ENCODE measurements at places on chromosomes 7 and 10.

DNA sequence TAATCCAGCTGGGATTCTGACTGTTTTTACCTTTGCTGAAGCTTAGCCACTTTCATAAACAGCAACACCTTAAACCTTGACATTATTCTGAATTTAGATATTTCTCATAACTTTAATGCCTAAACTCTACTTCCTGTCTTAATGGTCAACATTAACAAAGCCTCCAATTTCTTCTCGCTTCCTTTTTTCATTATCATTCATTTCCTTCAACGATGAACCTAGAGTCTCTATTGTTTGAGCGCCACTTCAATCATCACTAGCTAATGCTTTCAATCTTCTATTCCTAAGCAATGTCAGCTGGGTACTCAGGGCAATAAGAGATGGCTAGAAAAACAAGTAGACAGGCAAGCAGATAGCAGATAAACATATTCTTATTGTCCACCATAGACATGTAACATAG lies 96.6 kb upstream of the TMEM196 start:
- DNase-seq: no peak

- no peak for DNase-seq
Observed at GRCh38 chr7:102389810-102390209, 6.4 kb upstream of the PRKRIP1 start.

DNA sequence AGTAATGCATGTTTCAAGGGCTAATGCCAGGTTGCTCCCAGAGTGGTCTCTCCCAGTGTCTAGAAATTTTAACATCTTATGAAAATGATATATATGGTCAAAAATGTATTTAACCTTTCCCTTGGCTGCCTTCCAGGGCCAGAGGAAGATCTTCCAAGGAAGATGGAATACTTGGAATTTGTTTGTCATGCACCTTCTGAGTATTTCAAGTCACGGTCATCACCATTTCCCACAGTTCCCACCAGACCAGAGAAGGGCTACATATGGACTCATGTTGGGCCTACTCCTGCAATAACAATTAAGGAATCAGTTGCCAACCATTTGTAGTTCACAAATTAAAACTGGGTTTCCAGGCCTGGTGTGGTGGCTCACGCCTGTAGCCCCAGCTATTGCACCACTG lies 9.0 kb downstream of the GATAD1 start:
- peak; percentile 25 for DNase-seq

DNA sequence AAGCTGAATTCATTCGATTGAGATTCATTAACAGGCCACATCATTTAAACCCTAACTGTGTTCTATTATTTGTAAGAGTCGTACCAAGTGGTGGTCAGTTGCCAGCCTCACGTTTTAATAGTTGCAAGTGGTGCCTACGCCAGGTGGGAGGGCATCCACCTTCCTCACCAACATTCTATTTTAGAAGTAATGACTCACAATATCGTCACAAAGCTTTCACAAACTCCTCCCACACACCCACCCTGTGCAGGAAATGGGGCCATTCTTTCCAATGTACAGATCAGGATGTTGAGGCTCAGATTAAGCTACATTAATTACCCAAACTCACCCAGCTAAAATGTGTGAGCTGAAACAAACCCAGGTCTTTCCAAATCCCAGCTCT lies 77.3 kb upstream of the SAMD8 start:
- no peak for DNase-seq

DNA sequence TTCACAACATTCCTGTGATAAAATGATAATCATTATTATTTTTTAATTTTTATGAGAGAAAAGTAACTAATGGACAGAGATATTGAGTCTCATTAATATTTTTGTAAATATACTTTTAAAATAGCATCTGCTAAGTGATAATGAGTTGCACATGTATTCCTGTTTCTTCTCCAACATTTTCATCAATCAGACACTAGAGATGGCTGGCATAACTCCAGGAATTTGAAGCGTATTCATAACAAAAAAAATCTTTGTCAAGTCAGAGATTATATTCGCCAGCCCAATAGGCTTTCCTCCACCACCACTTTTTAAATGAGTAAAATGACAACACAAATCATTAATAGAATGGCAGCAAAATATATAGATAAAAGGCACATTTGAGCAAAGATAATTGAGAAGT lies 524.0 kb upstream of the KCND2 start:
- no peak for DNase-seq

- DNase-seq: no peak
Observed at GRCh38 chr7:154217688-154218340, 165.6 kb downstream of the DPP6 start.

DNA sequence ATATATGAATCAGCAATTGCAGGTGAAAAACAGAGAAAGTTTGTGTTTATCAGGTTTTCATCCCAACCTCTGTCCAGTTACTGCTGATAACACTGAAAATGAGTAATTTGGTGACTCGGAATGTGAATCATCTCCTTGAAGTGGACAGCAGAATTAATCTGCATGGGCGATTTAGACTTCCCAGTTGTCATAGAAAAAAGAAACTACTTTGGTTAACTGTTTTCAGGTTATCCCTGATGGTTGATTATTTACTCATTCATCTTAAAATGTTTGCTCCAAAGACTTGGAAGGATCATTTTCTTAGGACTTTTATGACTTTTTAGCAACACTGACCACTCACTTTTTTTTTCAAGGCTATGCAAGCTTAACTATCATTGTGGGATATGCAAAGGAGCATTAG lies 504.1 kb upstream of the ANKRD30A start:
- DNase-seq: no peak

GRCh38 chr10:110141871-110142635 lies 65.4 kb upstream of the MXI1 start:
- no peak for DNase-seq

DNA sequence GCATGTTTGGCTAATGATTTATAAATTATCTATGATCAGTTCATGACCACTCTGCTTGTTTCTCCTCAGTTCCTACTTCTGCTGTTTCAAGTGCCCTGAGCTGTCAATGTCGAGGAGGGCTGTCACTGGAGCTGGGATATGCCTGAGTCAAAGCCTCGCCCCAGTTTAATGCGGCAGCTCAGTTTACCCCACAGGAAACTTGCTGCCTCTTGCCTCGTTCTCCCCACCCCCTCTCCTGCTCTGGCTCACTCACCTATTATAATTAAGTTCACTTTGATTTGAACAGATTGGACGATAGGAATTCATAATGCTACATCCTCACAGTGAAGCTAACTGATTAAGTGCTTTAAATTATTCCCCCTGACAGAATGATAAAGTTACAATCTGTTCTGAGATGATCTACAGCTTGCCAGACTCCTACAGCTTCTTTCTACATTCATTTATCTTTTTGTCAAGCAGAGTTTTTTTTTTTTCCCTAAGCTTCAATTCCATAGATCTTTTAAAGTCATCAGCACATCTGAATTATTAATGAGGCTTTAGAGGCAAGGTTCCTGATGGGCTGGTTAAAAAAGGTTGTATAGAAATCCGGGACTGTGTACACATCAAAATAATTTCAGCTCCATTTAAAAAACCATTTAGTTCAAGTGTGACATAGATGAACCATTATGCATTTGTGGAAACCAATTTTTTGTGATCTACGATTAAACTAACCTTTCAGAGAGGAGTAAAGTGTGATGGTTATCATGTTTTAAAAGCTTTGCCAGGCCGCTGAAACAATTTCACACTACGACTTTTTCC lies 758.3 kb downstream of the KCNMA1 start:
- no peak for DNase-seq

GRCh38 chr10:126732308-126732707 lies 61.8 kb upstream of the C10orf90 start:
- no peak for DNase-seq

GRCh38 chr10:63711867-63712716 lies 190.9 kb downstream of the REEP3 start:
- DNase-seq: peak; percentile 97

DNA sequence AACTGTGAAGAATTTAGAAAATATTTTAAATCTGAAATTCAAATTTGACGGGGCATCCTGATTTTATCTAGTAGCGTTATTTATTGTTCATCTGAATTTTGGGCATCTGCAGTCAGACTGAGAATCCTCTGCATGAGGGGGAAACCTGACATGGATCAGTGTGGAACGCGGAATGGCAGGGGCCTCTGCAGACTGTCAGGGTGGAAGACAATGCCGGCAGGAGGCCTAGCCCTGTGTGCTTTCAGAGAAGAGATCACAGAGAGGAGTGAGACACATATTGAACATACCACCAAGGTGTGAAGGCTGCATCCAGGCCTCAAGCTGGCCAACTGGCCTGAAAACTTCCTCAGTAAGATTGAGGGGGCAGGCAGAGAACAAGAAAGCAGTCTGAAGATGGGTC lies 921.1 kb upstream of the GHITM start:
- DNase-seq: no peak

- DNase-seq: no peak
Observed at GRCh38 chr7:297611-298374, 7.8 kb downstream of the FOXL3 start.

DNA sequence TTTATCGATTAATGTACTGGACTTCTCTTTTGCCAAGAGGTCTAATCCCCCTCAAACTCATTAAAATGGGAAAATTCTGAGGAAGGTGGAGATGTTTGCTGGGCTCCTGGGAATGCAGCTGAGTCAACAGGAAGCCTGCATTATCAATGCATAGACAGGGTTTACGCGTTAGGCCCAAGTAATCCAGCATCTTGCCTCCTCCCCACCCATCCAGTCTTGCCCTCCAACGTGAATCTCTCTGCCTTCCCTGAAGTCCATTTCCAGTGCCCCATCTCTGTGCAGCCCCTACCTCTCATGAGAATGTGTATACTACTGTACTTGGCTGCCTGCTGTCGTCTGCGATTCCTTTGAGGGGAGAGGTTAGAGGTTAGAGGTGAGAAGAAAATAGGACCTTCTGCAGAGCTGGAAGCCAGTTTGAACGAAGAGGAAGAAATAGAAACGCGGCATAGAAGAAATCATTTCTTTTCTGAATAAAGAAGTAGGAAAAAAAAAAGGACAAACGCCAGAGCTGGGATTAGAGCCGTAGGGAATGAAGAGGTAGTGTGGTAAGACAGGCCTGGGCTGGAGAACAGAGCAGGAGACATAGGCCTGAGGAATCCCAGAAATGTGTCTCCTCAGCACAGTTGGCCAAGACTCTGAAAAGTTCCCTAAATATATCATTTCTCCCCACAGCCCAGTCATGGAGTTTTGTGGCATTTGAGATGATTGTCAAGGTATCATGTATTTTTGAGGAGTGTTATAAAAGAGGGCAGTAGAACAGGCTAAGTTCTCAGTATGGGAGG lies 75.6 kb downstream of the MYOF start:
- peak; percentile 46 for DNase-seq

GRCh38 chr10:11209830-11210181 lies 192.1 kb downstream of the CELF2 start:
- DNase-seq: no peak

DNA sequence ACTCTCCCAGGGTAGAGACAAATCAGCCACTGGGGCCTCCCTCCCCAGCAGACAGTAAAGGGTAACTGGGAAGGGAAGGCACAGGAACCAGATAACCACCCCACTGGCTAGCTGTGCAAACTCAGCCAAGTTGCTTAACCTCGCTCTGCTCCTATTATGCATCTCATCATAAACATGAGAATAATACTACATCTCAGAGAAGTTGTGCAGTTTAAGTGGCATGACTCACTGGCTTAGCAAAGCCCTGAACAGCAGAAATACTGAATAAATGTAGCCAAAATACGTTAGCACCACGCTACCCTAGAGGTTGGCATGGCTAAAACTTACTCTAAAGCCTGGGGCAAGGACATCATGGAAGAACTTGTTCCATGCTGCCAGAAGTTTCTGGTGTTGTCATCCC lies 128.1 kb upstream of the ANK3 start:
- DNase-seq: peak; percentile 29

DNA sequence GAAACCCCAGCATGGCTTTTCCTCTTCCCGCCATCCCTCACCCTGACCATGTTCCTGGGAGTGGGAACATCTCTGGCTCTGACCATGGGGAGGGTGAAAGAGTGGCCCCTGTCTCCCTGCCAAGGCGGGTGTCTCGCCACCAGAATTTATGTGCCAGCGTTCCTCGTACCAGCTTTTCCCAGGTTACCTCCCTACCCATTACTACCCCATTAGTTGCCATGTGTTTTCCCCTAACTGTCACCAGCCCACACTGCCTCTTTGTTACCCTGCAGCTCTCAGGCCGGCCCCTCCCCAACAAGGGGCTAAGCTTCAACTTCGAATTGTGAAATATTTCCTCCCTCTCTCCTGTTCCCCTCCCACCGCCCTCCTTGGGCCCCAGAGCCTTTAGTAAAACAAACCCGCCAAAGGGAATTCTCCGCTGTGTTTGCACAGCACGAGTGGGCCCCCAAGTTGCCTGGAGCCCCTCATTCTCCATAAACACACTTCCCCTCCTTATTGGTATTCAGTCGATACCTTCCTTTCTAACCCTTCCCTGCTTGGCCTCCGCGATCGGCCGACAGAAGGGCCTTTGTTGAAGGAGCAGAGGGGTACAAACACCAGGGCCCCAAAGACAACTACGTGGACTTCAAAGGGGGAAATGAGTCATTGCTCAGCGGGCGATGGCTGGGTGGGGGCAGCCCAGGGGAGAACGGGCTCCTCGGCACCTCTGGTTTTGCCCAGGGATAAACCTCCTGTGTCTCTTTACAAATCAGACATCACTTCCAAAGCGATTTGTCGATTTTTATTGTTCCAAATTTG lies 45.5 kb downstream of the SLIT1 start:
- no peak for DNase-seq

DNA sequence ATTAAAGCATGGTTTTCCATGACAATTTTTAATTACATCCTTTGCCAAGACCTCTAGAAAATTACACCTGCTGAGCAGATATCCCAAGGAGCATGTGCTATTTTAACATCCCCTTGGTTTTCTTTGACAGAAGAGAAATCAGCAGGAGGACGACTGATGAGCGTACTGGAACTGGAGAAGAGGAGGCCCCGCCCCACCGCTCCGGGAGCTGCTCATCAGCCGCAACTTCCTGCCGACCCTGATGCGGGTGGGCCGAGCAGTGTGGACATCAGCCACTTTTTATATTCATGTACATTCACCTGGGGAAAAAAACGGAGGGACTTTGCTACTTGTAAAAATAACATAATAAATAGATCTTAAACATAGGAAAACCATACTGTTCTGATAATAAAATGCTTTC lies 54.2 kb downstream of the CDC123 start:
- DNase-seq: no peak

GRCh38 chr10:22959292-22959691 lies 31.4 kb downstream of the ARMC3 start:
- no peak for DNase-seq

All from cardiac fibroblast (primary cell).